ENCODE measurements at places on chromosomes 12 and 14.

GRCh38 chr12:51592034-51592705, 1.1 kb downstream of the SCN8A start:
- DNase-seq: no peak

- DNase-seq: no peak
Observed at GRCh38 chr14:104307246-104307626, 168.8 kb downstream of the KIF26A start.

GRCh38 chr12:13164921-13165616, 31.5 kb upstream of the EMP1 start:
- DNase-seq: no peak

GRCh38 chr12:131895640-131896079, 1.2 kb downstream of the ULK1 start:
- no peak for DNase-seq

- no peak for DNase-seq
Observed at GRCh38 chr14:72516936-72517700, 376.8 kb downstream of the DPF3 start.

DNA sequence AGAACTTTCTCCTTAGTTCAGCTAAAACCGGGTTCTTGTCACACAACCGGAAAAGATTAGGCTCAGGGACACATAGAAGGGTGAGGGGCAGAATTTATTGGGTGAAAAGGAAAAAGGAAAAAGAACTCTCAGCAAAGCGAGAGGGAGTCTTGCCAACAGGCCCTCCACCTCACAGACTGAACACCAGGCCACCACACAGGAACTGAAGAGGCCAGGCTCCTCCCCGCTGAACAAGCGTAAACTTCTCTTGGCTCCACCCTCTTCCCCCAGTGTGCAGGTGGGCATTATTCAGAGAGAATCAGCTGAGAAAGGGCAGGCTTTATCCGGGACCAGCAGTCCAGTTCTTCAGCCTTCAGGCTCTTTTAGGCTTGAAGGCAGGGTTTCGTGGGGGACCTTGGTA, 125.6 kb upstream of the FGD4 start:
- no peak for DNase-seq

DNA sequence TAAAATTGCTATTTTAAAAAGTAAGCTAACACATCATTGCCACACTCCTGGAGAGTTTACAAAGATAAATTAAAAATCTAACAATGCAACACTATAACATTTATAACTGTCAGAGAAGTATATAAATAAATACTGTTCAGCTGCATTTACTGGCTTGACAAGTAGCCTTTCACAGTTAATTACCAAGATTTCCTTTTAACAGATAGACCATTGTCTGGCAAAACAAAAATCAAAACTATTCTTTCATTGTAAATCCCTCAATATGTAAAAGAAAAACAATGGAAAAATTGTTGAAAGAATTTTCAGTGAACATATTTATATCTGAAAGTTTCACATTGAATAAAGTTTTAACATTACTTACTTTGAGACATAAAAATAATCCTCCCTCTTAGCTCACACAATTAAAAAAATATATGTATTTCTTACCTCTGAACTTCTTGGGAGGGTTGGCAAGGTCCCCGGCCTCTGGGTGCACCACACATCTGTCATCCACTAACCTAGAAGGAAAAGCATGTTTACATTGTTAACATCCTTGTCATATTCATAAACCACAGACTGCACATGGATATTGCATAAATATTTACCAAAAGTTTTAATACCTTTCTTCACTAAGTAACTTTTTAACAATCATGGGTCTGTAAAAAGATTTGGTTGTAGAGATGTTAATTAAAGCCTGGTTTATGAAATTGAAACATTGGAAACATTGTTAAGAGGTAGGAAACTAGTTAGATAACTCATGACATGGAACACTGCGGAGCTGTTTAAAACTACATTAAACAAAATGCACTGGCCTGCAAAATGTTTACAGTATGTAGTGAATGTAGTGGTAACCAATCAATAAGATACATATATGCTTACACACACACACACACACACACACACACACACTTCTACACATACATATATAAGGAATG, 43.0 kb downstream of the ITPR2 start:
- no peak for DNase-seq

DNA sequence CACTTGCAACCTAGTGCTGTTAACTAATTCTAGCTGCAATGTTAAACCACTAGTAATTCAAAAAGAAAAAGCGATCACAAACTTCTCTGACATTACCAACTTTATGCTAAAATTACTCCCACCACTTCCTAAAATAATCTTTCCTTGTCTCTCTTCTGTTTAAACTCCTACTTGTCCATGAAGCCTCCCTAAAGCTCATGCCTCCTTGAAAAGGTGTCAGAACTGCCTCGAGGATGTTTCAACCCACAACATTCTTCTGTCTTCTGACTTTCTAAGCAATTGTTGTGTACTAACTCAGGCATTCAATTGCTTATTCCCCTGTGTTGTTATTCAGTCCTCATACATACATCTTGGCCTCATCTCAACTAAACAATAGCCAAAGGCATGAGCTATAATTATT, 5.9 kb downstream of the GNPTAB start:
- no peak for DNase-seq

GRCh38 chr14:50334211-50334610, 22.1 kb downstream of the DMAC2L start:
- DNase-seq: no peak
